ENCODE measurements at places on chromosomes 3 and 15. TPM values are rescaled to one million over a fixed set of nuclear protein-coding genes. Genes with fewer than 3 reads are reported as not detected.

The PSTPIP1 gene
- total RNA-seq = not detected

The NOX5 gene
- total RNA-seq = 0.49 TPM

The SPESP1 gene
- 5.0 TPM for total RNA-seq

The KPNA4 gene
- total RNA-seq = 45.5 TPM

The SLC41A3 gene
- 41.2 TPM for total RNA-seq

The SPSB4 gene
- total RNA-seq = not detected

The CASR gene
- total RNA-seq = not detected

The PRR23C gene
- total RNA-seq = not detected
